ENCODE measurements at places on chromosomes 12 and 14. TPM values are rescaled to one million over a fixed set of nuclear protein-coding genes. Genes with fewer than 3 reads are reported as not detected.

- H3K4me1 ChIP-seq, result peaks cover 5% of the 10 kb centered on the region
- peaks cover 18% of the 10 kb centered on the region for H3K36me3 ChIP-seq
- no peaks in the 10 kb centered on the region for H3K27me3 ChIP-seq
- H3K27ac ChIP-seq, result no peak overlapping the region
These were observed 1.9 kb upstream of the ITGB7 start for GRCh38 chr12:53208877-53209463.

DNA sequence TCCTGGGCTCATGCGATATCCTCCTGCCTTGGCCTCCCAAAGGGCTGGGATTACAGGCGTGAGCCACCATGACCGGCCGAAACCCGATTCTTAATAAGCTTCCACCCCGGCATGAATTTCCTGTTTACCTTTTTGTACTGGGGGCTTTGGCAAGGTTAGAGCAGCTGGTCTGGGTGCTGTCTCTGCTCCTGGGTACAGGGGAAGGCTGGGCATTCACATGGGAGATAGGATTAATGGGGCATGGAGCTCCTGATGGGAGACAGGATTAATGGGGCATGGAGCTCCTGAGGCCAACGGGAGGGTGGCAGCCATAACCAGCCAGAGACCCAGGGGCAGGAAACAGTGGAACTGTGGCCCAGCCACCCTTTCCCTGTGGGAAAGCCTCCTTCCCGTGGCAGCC, 69.5 kb upstream of the DICER1 start:
- H3K27ac ChIP-seq, result peak overlapping the region; percentile 98
- no peak for DNase-seq
- H3K36me3 ChIP-seq, result no peaks in the 10 kb centered on the region
- H3K4me1 ChIP-seq, result peaks cover 73% of the 10 kb centered on the region
- no peaks in the 10 kb centered on the region for H3K27me3 ChIP-seq

The STXBP6 gene
- total RNA-seq, result 14.5 TPM

DNA sequence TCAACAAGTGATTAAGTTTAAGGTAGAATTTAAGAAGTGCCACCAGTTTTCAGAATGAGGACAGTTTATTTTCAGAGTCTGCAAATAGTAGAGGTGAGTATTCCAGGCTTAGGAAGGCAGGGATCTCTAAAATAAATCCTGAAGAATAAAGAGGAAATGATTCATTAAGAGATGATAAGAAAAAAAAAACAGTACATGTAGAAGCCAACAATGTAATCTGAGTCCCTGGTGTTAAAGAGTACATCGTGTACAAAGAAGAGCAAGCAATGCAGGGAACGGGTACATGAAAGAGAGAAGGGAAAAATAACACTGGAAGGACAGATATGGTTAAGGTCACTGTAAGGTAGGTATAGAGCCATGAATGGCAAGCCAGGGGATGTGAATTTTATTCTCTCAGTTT, 95.2 kb upstream of the FOXG1 start:
- no peak overlapping the region for H3K4me3 ChIP-seq
- H3K27ac ChIP-seq, result no peak overlapping the region
- no peak for DNase-seq
- no peaks in the 10 kb centered on the region for H3K27me3 ChIP-seq
- H3K36me3 ChIP-seq, result no peaks in the 10 kb centered on the region

GRCh38 chr12:46578190-46578982, 205.8 kb upstream of the SLC38A2 start:
- H3K27me3 ChIP-seq, result no peaks in the 10 kb centered on the region
- H3K4me1 ChIP-seq, result no peaks in the 10 kb centered on the region
- DNase-seq, result no peak
- H3K27ac ChIP-seq, result no peak overlapping the region

GRCh38 chr14:78090864-78091263, 79.3 kb upstream of the NRXN3 start:
- no peaks in the 10 kb centered on the region for H3K4me1 ChIP-seq
- H3K27me3 ChIP-seq, result peaks cover 30% of the 10 kb centered on the region
- H3K27ac ChIP-seq, result no peak overlapping the region

GRCh38 chr14:104550861-104551728, 28.5 kb upstream of the C14orf180 start:
- peaks cover 14% of the 10 kb centered on the region for H3K4me1 ChIP-seq
- H3K27me3 ChIP-seq, result peaks cover 32% of the 10 kb centered on the region
- no peak overlapping the region for H3K4me3 ChIP-seq
- no peaks in the 10 kb centered on the region for H3K36me3 ChIP-seq

GRCh38 chr12:115417610-115418009, 733.6 kb upstream of the TBX3 start:
- H3K4me1 ChIP-seq, result no peaks in the 10 kb centered on the region
- no peak overlapping the region for H3K4me3 ChIP-seq
- no peaks in the 10 kb centered on the region for H3K27me3 ChIP-seq
- H3K27ac ChIP-seq, result no peak overlapping the region
- H3K36me3 ChIP-seq, result peaks cover 2% of the 10 kb centered on the region

DNA sequence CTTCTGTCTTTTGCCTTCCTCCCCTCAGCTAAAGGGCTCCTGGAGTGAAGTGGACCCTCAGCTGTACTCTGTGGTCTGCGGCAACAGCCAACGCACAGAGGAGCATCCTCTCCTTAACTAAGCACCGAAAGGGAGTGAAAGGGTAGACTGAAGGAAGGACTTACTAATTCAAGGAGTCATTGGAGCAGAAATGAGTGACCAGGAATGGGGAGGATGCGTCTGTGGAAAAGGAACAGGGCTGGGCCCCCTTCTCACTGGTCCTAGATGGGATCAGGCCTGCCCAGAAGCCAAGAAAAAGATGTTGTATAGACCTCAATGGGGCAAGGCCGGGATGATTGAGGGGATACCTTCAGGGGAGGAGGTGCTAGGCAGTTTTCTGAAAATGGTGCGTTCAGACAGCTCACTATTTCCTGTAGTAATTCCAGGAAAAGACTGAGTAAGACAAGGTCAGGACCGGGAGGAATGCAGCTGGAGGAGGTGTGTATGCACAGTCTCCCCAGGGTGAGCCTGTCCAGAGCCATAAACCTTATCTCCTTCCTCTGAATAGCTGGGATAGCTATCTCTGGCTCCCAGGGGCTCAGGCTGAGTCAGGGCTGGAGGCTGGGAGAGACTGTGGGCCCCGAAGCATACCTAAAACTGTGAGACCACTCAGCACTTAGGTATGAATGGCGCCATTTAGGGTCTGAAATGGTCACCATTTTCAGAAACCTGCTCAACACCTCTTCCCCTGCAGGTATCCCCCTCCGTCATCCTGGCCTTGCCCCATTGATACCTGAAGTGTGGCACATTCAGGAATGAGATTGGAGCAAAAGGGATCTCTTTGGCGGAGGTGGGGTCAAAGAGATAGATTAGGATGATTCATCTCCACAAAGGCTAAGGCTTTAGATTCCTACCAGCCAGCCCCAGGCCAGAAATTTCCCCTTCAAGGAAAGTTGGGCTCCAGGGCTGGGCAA, 20.2 kb upstream of the KRT8 start:
- no peaks in the 10 kb centered on the region for H3K27me3 ChIP-seq
- peaks cover 73% of the 10 kb centered on the region for H3K4me1 ChIP-seq
- peak overlapping the region; percentile 100 for H3K27ac ChIP-seq

- peaks cover 46% of the 10 kb centered on the region for H3K4me1 ChIP-seq
- no peak overlapping the region for H3K4me3 ChIP-seq
- no peaks in the 10 kb centered on the region for H3K27me3 ChIP-seq
- H3K27ac ChIP-seq, result peak overlapping the region; percentile 19
These were observed 10.2 kb downstream of the ARHGAP5 start for GRCh38 chr14:32087173-32087861.

The TMPRSS12 gene
- 0.27 TPM for total RNA-seq

DNA sequence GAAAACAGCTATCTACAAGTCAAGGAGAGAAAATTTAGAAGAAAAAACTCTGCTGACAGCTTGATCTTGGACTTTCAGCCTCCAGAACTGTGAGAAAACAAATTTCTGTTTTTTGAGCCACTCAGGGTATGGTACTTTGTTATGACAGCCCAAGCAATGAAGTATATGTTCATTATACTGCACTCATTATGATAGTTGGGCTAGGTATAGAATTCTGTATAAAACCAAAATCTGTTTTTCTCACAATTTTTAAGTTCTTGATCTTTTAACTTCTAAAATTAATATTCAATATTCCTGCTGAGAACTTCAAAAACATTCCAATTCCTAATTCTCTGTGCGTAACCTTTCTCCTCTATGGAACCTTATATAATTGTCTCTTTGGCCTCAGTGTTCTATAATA, 200.8 kb downstream of the SLC5A8 start:
- no peak overlapping the region for H3K4me3 ChIP-seq
- peaks cover 10% of the 10 kb centered on the region for H3K36me3 ChIP-seq
- no peaks in the 10 kb centered on the region for H3K4me1 ChIP-seq
- DNase-seq, result no peak
- no peak overlapping the region for H3K27ac ChIP-seq

The BHLHE41 gene
- 5.7 TPM for total RNA-seq

DNA sequence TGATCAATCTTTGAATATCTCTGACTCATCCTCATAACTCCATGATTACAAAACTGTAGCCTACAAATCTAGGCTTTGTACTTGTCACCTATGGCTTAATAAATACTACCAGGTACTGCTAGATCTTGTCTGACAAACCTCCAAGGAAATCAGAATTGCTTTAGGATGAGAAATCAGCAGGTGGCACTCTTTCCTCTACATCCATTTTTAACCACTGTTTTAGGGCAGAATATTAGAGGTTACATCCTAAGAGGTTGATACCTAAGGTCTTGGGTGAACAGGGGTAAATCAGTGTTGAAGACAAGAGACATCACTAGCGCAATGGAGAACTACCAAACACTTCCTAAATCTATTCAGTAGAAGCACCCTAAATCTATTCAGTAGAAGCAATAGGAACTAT, 63.1 kb upstream of the SOX5 start:
- DNase-seq, result no peak
- no peaks in the 10 kb centered on the region for H3K36me3 ChIP-seq

DNA sequence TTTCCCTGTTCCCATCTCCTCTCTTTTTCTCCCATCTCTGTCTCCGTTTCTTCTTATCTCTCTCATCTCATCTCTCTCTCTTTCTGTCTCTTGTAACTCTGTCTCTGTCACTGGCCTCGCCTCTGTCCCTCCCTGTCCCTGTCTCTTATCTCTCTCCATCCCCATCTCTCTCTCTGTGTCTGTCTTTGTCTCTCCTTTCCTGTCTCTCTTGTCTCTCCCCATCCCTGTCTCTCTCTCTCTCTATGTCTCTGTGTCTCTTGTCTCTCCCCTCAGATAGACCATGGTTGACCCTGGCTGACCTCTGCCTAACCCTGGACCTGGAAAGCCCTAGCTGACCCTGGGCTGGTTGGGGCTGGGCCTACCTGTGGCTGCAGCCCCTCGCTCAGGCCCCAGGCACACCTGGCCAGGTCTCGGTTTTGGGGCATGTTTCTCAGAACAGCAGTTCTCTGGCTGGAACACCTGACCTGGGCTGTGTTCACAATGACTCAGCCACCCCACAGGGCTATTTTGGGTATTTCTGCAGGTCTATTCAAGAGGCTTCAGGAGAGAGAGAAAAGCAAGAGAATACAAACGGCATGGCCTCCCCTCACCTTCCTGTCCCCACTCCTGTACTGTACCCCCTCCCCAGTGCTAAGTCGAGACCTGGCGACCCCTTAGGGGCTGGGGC, 174.4 kb downstream of the TMEM121 start:
- DNase-seq, result no peak
- H3K27ac ChIP-seq, result no peak overlapping the region
- H3K27me3 ChIP-seq, result no peaks in the 10 kb centered on the region
- H3K4me1 ChIP-seq, result no peaks in the 10 kb centered on the region
- peaks cover 8% of the 10 kb centered on the region for H3K36me3 ChIP-seq

DNA sequence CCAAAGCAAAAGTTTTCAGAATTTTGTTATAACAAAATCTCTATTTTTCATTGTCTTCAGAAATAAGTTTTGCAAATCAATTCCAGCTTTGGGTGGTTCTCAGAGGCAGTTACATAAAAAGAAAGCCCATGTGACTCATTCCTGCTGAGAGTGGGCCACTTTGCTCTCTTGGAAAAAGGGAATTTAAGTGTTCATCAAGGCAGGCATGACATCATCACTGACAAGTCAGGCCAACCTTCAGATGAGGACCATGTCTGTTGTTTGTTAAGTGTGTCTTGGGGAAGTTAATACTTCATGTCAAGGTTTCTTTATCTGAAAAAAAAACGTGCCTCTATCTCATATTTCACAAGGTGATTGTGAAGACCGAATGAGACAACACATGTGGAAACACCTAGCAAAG, 519.8 kb upstream of the TMPO start:
- no peak overlapping the region for H3K4me3 ChIP-seq
- H3K27ac ChIP-seq, result no peak overlapping the region
- peaks cover 7% of the 10 kb centered on the region for H3K36me3 ChIP-seq
- no peak for DNase-seq
- peaks cover 14% of the 10 kb centered on the region for H3K4me1 ChIP-seq

GRCh38 chr12:72631926-72632685, 359.9 kb downstream of the TRHDE start:
- no peak for DNase-seq
- no peak overlapping the region for H3K4me3 ChIP-seq
- no peaks in the 10 kb centered on the region for H3K36me3 ChIP-seq
- H3K4me1 ChIP-seq, result no peaks in the 10 kb centered on the region
- no peaks in the 10 kb centered on the region for H3K27me3 ChIP-seq

The SNRPF gene
- total RNA-seq, result 36.9 TPM

DNA sequence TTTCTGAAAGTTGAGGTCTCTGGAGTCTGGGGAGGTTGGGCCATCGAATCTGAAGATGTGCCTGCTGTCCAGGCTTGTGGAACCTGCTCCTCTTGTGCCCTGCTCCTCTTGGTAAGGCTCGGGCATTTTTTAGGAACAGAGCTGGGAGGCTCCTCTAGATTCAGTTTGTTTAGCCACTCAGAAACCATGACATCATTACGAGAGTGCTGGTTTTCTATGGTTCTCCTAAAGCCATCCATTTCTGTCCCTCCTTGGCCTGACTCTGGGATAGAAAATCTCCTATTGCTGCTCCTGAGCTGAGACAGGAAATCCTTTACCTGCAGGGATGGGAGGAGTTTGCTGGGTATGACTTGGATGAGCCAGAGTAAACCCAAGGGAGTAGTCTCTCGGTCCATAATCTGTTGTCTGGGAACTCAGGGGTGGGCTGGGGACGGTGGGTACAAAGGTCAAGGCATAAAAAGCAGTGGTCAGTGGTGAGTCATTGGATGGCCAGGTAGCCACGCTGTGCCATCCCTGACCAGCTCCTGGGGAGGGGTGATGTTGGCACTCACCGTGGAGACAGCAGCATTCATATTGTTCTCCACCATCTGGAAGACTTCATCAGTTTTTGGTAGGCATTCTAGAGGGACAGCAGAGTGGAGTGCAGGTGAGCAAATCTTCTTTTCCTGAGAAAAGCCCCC, 2.4 kb upstream of the ADCY4 start:
- DNase-seq, result no peak
- no peak overlapping the region for H3K27ac ChIP-seq
- peaks cover 96% of the 10 kb centered on the region for H3K27me3 ChIP-seq
- H3K4me3 ChIP-seq, result no peak overlapping the region
- H3K4me1 ChIP-seq, result peaks cover 20% of the 10 kb centered on the region
- no peaks in the 10 kb centered on the region for H3K36me3 ChIP-seq

DNA sequence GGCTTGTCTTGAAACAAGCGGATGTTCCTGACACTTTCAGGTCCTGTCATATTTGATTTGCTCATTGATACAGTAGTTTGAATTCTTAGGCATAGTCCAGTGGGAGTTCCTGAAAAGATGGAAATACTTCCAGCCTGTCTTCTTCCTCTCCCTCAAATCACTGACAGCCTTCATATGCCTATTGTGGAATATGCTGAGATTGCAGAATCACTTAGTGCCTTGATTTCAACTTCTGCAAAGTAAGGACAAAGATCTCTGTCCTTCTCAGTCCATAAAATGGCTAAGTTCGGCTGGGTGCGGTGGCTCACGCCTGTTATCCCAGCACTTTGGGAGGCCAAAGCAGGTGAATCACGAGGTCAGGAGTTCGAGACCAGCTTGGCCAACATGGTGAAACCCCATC, 6.7 kb upstream of the PYGL start:
- H3K36me3 ChIP-seq, result no peaks in the 10 kb centered on the region
- no peak overlapping the region for H3K27ac ChIP-seq
- no peak overlapping the region for H3K4me3 ChIP-seq
- H3K27me3 ChIP-seq, result no peaks in the 10 kb centered on the region

Data from mesothelial cell of epicardium (in vitro differentiated cells).